GM13976 (cell line): ENCODE measurements at places on chromosomes 6 and 20.

GRCh38 chr20:35985806-35986205, 17.4 kb downstream of the CNBD2 start:
- no peak for DNase-seq

- no peak for DNase-seq
Observed at GRCh38 chr6:14132921-14133275, 15.3 kb downstream of the CD83 start.

GRCh38 chr20:3818155-3819151, 1.9 kb upstream of the AP5S1 start:
- peak; percentile 74 for DNase-seq

GRCh38 chr20:36744243-36744642, 1.6 kb downstream of the NDRG3 start:
- peak; percentile 17 for DNase-seq

DNA sequence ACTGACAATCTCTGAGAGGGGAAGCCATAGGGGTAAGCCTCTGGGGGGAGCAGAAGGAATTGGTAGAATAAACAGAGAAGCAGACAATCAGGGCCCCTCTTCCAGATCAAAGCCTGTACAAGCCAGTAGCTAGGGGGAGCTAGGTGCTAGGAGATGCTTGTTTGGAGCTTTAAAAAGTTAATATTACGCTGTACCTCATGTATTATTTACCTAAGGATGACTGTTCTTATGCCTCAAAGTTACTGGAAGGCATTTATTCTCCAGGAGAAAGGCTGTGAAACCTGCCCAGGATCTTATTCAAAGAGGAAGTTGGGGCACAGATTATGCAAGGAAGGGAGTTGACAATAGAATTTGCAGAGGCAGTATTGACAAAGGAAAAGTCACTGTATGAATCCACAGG, 111.8 kb upstream of the SLC35F1 start:
- DNase-seq, result no peak

- DNase-seq, result no peak
Observed at GRCh38 chr6:169885831-169886230, 134.4 kb downstream of the ERMARD start.

DNA sequence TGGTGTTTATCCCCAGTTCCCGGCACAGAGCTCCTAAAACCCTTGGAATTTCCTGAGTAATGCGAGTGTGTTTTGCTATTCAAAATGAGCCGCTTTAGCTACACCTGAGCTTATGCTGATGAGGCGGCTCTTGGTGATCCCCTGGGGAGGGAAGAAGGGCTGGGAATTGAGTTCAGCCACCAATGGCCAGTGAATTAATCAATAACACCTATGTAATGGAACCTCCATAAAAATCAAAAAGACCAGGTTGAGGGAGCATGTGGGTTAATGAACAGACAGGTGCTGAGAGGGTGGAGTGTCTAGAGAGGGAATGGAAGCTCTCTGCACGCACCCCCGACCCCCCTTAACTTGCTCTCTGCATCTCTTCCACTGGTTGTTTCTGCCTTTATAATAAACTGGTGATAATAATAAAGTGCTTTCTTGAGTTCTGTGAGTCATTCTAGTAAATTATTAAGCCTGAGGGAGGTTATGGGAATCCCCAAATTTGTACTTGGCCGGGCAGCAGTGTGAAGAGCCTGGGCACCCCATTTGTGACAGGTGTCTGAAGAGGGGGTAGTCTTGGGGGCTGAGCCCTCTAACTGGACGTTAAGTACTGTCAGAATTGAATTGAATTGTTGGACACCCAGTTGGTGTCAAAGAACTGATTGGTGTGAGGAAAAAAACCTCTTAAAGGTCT, 24.6 kb upstream of the SERPINB1 start:
- no peak for DNase-seq

DNA sequence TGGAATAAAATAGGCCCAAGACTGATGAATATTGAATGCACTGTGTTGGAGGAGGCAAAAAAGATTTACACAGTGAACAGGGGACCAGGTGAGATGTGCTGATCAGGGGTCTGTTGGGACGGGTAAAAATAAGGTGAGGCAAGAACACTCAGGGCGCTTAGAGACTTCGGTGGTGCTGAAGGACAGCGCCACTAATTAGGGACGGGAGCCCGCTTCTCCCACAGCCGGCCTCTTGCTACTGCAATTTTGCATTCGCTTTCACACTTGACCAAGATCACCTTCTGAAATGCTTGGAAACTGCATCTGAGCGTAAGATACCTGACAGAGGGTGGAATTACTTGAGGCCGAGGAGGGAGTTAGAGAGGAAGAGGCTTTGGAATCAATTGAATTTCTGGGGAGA, 7.3 kb downstream of the TFAP2D start:
- no peak for DNase-seq

DNA sequence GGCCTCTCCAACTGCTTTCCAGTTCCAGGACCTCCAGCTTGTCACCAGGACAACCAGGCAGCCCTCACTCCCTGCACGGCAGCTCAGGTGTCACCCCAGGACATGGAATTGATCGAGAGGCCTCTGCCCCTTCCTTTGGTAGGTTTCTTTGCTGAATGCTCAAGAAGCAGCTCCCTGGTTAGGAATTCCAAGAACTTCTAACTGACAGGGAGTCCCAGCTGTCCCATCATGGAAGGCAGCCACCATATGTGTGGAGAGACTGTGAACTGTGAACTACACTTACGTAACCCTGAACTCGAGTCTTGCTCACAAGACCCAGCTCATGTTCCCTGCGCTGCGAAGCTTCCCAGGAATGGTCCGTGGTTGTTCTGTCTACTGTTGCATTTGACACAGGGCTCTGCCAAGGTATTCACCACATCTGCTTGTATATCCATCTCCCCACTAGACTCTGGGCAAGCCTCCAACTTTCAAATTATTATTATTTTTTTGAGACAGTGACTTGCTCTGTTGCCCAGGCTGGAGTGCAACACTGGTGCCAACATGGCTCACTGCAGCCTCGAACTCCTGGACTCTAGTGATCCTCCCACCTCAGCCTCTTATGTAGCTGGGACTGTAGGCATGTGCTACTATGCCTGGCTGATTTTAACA, 35.7 kb downstream of the MGME1 start:
- DNase-seq, result no peak

GRCh38 chr20:8782804-8783203, 286.1 kb upstream of the PLCB4 start:
- DNase-seq, result no peak

DNA sequence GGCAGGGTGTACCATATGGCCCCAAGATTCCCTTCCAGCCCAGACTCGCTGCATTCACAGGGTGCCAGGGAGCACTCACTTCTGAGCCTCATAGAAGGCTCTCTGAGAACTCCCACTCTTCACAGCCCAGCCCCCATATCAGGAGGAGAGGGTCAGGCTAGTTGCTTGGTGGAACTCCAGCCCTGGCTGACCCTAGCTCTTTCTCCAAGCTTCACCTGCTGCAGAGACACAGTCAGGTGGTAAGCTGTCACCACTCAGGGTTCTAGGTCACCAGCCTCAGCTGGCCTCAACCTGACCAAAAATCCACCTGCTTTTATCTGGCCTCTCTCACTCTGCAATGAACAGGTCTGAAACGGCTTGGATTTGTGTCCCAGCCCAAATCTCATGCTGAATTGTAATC, 162.7 kb upstream of the MLN start:
- DNase-seq, result no peak

DNA sequence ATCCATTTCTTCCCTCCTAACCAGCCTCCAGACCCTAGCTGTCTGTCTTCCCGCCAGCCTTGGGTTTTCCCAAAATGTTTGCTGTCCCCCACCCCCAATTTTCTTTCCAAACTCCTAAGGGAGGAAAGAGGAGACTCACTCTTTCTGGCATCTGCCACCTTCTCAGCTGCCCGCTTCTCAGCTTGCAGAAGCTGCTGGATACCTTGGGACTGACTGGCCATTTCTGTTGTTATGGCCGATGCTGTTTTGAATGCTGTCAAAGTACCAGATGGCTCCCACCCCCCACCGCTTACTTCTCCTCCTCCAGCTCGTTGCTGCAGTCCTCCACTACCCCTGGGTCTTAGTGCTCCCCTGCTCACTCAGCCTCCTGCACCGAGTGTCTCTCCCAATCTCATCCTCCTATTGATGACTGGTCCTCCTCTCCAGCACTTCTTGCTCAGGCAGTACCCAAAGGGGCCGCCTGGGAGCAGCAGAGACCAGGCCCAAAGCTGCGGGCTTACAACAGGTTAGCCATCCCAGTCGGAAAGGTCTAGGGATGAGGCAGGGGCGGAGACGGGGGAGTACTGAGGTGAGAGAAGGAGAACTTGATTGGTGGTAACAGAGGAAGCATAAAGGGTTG, at the start of gene ATP6V1G2:
Gene ATP6V1G2 (minus strand): TSS at position 270 of the 619 bp plus-strand sequence. CDS start 49 bp downstream, at position 221.
- peak; percentile 74 for DNase-seq

GRCh38 chr6:104118274-104118673, 741.4 kb downstream of the HACE1 start:
- no peak for DNase-seq

DNA sequence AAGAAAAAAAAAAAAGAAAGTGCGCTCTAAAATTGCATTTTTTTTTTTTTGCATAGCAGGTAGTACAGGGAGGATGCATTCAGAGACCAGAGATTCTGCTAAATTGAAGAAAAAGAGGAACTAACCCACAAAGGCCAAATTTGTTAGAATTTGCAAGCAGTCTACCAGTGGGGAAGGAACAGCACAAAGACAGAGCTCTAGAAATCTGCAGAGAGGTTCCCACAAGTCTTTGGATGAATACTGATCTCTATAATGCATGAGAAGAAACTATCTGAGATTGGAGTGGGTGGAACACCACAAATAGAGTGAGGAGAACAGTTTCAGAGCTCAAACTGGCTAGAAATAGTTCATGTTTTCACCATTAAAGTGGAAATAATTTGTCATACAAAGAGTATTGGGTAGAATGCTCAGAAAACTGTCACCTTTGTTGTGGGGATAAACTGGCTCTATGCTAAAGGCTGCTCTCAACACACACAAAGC, 79.6 kb upstream of the AHI1 start:
- DNase-seq, result peak; percentile 54

GRCh38 chr6:40535110-40535818, 51.9 kb downstream of the LRFN2 start:
- DNase-seq, result no peak

DNA sequence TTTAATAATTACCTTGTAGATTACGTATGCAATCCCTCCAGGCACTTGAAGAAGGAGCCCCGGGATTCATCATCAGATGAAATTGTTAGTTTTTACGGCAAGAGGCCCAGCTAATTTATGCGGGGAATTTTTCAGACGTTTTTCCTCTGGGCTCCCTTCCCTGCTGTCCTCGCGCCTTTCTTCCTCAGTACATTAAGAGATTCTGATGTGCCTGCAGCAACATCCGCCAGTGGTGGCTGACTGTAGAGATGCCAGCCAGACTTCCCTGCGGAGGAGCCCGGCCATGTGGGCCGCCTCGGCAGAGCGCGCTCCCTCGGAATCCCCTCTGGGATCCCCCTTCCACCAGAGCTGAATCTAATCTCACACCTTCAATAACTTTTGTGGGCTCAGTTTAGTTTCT, 46.4 kb upstream of the POU3F2 start:
- no peak for DNase-seq

- no peak for DNase-seq
Observed at GRCh38 chr6:53161481-53162009, 12.9 kb upstream of the GCM1 start.

GRCh38 chr6:116562614-116563013, 8.7 kb upstream of the RWDD1 start:
- DNase-seq, result no peak

DNA sequence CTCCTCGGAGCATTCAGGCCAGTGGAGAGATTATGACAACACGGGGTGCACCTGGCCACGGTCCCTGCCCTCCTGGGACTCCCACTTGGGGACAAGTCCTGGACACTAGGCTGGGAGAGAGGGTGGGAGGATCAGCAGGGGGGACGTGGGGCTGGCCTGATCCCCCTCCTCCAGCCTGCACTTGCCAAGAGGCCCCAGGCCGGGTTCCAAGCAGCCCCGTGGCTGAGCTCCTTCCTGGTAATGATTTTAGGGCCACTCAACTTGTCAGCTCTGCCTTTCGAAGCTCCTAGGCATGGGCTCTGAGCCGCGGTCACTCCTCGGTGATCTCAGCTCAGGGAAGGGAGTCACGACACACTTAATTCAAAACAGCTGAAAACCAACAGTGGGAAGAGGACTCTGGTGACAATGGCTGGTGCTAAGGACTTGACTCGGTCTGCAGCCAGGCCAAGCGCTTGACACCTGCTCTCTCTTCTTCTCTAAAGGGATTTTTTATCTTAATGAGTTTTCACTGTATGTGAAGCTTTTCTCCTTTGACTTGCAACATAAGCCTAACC, 161.7 kb downstream of the BMP7 start:
- DNase-seq, result no peak

- DNase-seq, result no peak
Observed at GRCh38 chr20:46046588-46047310, 17.7 kb downstream of the SLC12A5 start.

- no peak for DNase-seq
Observed at GRCh38 chr6:42400061-42400760, 51.5 kb downstream of the TRERF1 start.
